Lower lobe of right lung (tissue), 2 donors: ENCODE measurements at places on chromosomes 2 and 18. TPM values are rescaled to one million over a fixed set of nuclear protein-coding genes. Genes with fewer than 3 reads are reported as not detected.
A peak's percentile ranks its signal among the peaks of the same experiment; 100 is the strongest.

The ACADL gene
- total RNA-seq = 45.4 TPM

The STARD6 gene
- total RNA-seq = not detected

The UGT1A10 gene
- total RNA-seq = not detected

The SLC16A14 gene
- 2.2 TPM for total RNA-seq

The SCN1A gene
- 19.1 TPM for total RNA-seq

The ST8SIA3 gene
- total RNA-seq = not detected

The RSAD2 gene
- total RNA-seq = 21.9 TPM

The GCKR gene
- total RNA-seq = 0.44 TPM

The FMNL2 gene
- 77.9 TPM for total RNA-seq

The MPV17 gene
- 79.2 TPM for total RNA-seq

The LRRTM4 gene
- 0.77 TPM for total RNA-seq

The RTP5 gene
- total RNA-seq = not detected

The UGT1A4 gene
- not detected for total RNA-seq

- H3K27ac ChIP-seq = peak within 1 kb of the TSS; percentile 60
- peaks cover 43% of the 10 kb centered on the region for H3K4me1 ChIP-seq
- H3K4me3 ChIP-seq = peak within 1 kb of the TSS; percentile 66
- peaks cover 76% of the 10 kb centered on the region for H3K27me3 ChIP-seq
Measured at GRCh38 chr2:170715062-170715931, at the start of gene SP5. TSS of gene SP5 (plus strand) at chr2:170715337. CDS start at chr2:170715513, 176 bp downstream.

DNA sequence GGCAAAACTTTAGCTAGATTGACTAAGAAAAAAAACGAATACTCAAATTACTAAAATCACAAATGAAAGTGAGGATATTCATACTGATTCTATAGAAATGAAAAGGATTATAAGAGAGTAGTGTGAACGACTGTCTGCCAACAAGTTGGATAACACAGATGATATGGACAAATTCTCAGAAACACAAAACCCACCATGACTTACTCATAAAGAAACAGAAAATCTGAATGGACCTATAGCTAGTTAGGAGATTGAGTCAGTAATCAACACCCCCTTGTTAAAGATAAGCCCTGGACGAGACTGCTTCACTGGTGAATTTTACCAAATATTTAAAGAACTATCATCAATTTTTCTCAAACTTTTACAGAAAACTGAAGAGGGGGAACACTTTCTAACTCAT, 108.8 kb upstream of the TMEM200C start:
- H3K27ac ChIP-seq = no peak overlapping the region
- no peaks in the 10 kb centered on the region for H3K27me3 ChIP-seq
- H3K4me3 ChIP-seq = no peak overlapping the region
- DNase-seq = no peak

DNA sequence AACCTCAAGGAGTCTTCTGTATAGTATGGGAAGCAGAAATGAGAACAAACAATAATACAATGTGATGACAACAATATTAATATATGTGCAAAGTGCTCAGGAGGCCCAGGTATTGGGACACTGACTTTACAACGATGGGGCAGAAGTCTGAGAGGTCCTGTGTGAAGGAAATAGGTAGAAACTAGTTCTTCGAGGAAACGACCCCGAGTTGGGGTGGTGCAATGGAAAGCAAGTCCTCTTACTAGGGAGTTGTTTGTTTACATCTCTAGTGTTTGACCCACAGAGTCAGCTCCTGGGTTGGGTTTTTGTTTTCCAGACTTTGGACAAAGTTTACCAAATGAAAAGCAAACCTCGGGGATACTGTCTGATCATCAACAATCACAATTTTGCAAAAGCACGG, 16.2 kb downstream of the CASP8 start:
- H3K4me1 ChIP-seq = no peaks in the 10 kb centered on the region
- no peak overlapping the region for H3K27ac ChIP-seq
- peaks cover 87% of the 10 kb centered on the region for H3K36me3 ChIP-seq
- H3K27me3 ChIP-seq = no peaks in the 10 kb centered on the region
- no peak for DNase-seq

- no peaks in the 10 kb centered on the region for H3K4me1 ChIP-seq
- H3K36me3 ChIP-seq = no peaks in the 10 kb centered on the region
- H3K4me3 ChIP-seq = no peak overlapping the region
- H3K27me3 ChIP-seq = no peaks in the 10 kb centered on the region
- DNase-seq = no peak
Measured at GRCh38 chr18:13176847-13177246, 41.7 kb upstream of the LDLRAD4 start.

DNA sequence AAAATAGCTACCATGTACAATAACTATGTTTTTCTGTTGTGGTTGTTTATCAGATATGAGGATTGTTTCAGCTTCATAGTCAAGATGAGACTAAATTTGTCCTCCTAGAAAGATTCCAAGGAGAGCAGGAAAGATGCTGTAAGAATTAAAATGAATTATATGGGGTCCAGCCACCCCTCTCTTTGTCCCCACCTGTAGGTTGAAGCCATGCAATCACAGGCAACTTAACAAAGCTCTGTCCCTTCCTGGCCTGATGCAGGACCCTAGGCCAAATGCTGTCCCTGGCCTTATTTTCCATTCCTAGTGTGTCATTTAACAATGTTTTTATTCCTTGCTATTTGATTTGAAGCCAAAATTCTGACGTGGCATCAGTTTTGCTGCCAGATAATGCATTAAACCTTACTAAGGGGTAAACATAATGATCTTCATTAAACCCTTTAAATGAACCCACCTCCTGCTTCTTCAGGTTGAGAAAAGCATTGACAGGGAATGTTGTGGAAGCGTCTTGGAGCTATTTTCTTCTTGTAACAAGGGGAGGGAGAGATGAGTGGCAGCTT, 240.9 kb upstream of the ZNF521 start:
- H3K36me3 ChIP-seq = no peaks in the 10 kb centered on the region
- no peaks in the 10 kb centered on the region for H3K4me1 ChIP-seq
- DNase-seq = no peak
- no peak overlapping the region for H3K4me3 ChIP-seq
- H3K27me3 ChIP-seq = no peaks in the 10 kb centered on the region

DNA sequence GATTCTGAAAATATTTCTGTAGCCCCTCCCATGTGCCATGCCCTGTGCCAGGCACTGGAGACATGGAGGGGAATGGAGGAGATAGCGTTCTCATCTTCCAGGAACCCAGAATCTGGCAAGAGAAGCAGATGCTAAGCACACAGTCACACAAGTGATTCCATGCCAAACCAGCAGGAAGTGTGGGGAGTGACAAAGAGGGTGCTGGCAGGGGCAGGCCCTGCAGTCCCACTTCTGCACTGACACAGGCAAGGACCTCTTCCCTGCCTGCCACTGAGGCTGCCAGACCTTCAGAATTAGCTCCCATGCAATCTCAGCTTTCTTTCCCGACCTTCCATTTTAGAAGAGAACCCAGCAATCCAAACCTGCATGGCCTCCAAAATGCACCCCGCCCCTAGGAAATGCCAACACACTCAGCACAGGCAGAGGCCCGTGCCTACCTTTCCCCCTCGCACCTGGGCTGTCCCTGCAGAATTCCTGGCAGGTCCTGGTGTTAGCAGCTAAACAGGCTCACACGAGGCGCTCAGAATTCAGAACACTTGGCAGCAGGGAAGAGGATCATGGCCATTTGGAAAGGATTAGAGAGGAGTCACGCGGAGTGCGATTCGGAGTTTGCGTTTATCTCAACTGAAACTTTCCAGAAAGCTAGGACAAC, 155.3 kb downstream of the MSH2 start:
- H3K4me1 ChIP-seq = no peaks in the 10 kb centered on the region
- H3K27ac ChIP-seq = no peak overlapping the region
- DNase-seq = no peak
- no peaks in the 10 kb centered on the region for H3K36me3 ChIP-seq

DNA sequence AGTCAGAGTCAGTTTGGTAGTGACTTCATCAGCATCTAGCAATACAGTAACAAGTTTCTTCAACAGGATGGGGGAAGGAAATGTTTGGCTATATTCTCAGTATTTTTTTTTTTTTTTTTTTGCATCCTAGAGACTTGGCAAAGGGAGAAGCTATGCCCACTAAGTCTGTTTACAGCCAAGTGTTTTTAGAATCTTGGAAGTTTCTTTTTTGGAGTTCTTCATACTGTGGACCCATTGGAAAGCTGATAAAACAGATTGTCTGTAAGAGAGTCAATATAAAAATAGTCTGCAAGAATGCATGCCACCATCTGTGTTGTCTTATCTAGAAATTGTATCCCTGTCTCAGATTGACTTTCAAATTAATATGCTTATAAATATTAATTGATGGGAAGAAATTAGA, 171.2 kb downstream of the ADCYAP1 start:
- no peak overlapping the region for H3K27ac ChIP-seq
- no peaks in the 10 kb centered on the region for H3K4me1 ChIP-seq
- H3K27me3 ChIP-seq = no peaks in the 10 kb centered on the region
- DNase-seq = no peak
- no peak overlapping the region for H3K4me3 ChIP-seq
- no peaks in the 10 kb centered on the region for H3K36me3 ChIP-seq

- H3K27ac ChIP-seq = no peak overlapping the region
- no peaks in the 10 kb centered on the region for H3K36me3 ChIP-seq
- no peak overlapping the region for H3K4me3 ChIP-seq
- H3K4me1 ChIP-seq = no peaks in the 10 kb centered on the region
Measured at GRCh38 chr2:163970058-163970813, 234.4 kb upstream of the FIGN start.

DNA sequence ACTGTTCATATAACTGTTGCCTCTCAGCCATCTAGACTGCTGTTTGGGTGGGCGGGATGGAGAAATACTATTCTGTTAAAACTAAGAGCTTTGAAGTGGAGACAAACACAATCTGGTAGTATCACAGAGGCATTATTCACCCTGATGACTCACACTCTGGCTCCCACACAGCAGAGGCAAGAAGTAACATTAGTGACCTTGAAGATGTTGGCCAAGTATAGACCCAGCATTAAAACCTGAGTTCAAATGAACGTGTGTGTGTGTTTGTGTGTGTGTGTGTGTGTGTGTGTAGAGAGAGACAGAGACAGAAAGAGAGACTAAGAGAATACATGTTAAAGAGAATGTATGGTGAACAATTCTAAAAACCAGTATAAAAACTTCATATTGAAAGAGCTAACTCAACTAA, 22.5 kb upstream of the ACVR1 start:
- no peaks in the 10 kb centered on the region for H3K36me3 ChIP-seq
- no peak overlapping the region for H3K27ac ChIP-seq
- DNase-seq = no peak
- no peaks in the 10 kb centered on the region for H3K27me3 ChIP-seq

- H3K4me1 ChIP-seq = peaks cover 11% of the 10 kb centered on the region
- H3K4me3 ChIP-seq = no peak overlapping the region
- DNase-seq = peak; percentile 26
Measured at GRCh38 chr2:23615216-23616020, 230.4 kb downstream of the KLHL29 start.

GRCh38 chr2:69701100-69701945, 40.6 kb upstream of the ANXA4 start:
- DNase-seq = no peak
- H3K4me3 ChIP-seq = no peak overlapping the region
- H3K4me1 ChIP-seq = no peaks in the 10 kb centered on the region
- no peaks in the 10 kb centered on the region for H3K27me3 ChIP-seq
- H3K36me3 ChIP-seq = no peaks in the 10 kb centered on the region

- no peaks in the 10 kb centered on the region for H3K27me3 ChIP-seq
- H3K4me3 ChIP-seq = no peak overlapping the region
- peak overlapping the region; percentile 73 for H3K27ac ChIP-seq
Measured at GRCh38 chr2:160371251-160372009, 122.2 kb downstream of the RBMS1 start.

DNA sequence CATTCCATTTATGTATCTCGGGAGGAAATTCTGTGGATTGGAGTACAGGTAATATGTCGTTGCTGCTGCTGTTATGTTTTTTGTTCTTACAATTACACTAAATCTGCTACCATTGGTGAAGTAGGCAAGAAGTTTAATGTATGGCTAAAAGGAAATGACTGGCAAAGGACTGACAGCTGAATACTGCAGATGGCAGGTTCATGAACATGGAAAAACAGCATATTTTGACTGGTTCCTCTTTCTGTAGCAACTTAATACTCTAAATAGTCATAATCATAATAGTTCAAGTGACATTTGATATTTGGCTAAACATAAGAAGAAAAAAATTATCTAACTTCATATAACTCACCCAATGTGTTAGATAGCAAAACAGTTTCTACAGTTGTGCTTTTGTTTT, 84.5 kb upstream of the PGAP1 start:
- H3K27ac ChIP-seq = no peak overlapping the region
- H3K4me3 ChIP-seq = no peak overlapping the region
- no peaks in the 10 kb centered on the region for H3K27me3 ChIP-seq
- H3K36me3 ChIP-seq = peaks cover 27% of the 10 kb centered on the region
- no peaks in the 10 kb centered on the region for H3K4me1 ChIP-seq

- no peak for DNase-seq
- H3K4me3 ChIP-seq = no peak overlapping the region
- H3K4me1 ChIP-seq = no peaks in the 10 kb centered on the region
- no peak overlapping the region for H3K27ac ChIP-seq
- no peaks in the 10 kb centered on the region for H3K36me3 ChIP-seq
- H3K27me3 ChIP-seq = no peaks in the 10 kb centered on the region
Measured at GRCh38 chr2:227433171-227433570, 38.8 kb upstream of the AGFG1 start.

- H3K27ac ChIP-seq = no peak overlapping the region
- no peaks in the 10 kb centered on the region for H3K4me1 ChIP-seq
- no peaks in the 10 kb centered on the region for H3K27me3 ChIP-seq
- peaks cover 98% of the 10 kb centered on the region for H3K36me3 ChIP-seq
Measured at GRCh38 chr18:74508821-74509225, 12.7 kb downstream of the CNDP2 start.

DNA sequence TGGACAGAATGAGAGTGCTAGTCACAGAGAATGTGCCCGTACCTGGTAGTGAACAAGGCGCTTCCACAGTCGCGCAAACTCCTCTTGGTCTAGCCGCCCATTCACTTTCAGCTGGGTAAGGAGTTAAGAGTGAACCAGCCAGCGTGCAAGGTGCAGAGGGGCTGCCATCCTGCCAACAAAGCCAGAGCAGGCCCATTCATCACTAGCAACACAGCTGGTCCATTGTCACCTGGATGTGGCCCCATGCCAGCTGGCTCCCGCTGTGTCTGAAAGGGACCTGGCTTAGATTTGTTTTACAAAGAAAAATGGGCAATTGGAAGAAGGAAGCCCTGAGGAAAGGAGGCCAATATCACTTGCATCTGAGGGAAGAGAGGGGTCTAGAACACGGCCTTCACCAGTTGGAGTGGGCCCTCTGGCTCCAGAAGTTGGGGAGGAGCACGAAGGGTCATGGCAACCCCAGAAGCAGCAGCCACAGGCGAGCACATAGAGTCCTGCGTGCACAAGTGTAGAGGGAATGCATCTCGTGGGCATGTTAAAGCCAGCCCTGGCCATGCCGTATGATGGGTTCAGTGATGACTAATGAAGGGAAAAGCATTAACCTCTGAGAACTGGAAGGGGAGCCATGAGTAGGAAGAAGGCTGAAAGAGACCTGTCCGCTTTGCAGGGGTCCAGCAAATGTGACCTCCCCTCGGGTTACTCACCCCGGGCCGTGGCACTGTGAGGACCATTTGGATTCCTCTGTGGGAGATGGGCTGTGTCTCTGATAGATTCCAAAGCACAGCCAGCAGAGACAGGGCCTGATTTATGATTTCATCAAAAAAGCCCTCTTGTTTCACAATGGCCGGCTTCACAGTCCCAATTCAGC, 70.6 kb downstream of the CAPN13 start:
- no peak overlapping the region for H3K27ac ChIP-seq
- H3K27me3 ChIP-seq = peaks cover 5% of the 10 kb centered on the region
- DNase-seq = no peak
- no peaks in the 10 kb centered on the region for H3K4me1 ChIP-seq
- no peaks in the 10 kb centered on the region for H3K36me3 ChIP-seq
